ENCODE measurements at places on chromosomes 1 and 21.
A peak's percentile ranks its signal among the peaks of the same experiment; 100 is the strongest.

DNA sequence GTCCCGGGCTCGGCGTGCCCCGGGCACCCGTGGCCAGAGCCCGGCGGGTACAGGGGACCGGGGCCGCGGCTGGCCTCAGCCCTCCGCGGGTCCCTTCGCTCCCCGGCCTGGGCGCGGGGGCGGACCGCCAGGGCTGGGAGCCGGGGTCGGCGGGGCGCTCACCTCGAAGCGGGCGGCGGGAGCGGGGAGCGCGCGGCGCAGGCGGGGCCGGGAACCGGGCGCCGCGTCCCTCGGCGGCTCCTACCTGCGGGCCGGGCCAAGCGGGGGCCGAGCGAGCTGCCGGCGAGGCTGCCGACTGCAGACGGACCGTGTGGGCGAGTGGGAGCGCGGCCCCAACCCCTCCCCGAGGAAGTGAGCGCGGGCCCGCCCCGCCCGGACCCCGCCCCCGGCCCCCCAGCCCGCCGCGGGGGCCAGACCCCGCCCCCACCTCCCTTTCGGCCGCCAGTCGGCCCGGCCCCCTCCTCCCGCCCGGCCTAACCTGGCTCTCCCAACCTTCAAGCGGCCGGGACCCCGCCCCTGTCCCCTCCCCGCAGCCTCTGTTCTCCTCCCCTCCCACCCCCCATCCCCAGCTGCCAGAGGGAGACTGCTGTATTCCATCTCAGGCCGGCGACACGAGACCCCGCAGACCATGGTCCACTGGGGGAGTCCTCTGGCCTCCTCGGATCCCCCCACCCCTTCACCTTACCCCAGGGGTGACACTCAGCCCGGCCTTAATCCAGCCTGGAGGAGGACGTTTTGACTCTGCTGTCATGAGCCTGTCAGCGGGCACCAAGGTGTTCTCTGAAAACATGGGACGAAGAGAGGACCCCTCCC lies at the start of gene FHL3:
Gene FHL3, minus strand, starts transcription at position 320 of the 813 bp plus-strand sequence. CDS start 6,102 bp downstream, outside the sequence.
- DNase-seq = peak; percentile 66

DNA sequence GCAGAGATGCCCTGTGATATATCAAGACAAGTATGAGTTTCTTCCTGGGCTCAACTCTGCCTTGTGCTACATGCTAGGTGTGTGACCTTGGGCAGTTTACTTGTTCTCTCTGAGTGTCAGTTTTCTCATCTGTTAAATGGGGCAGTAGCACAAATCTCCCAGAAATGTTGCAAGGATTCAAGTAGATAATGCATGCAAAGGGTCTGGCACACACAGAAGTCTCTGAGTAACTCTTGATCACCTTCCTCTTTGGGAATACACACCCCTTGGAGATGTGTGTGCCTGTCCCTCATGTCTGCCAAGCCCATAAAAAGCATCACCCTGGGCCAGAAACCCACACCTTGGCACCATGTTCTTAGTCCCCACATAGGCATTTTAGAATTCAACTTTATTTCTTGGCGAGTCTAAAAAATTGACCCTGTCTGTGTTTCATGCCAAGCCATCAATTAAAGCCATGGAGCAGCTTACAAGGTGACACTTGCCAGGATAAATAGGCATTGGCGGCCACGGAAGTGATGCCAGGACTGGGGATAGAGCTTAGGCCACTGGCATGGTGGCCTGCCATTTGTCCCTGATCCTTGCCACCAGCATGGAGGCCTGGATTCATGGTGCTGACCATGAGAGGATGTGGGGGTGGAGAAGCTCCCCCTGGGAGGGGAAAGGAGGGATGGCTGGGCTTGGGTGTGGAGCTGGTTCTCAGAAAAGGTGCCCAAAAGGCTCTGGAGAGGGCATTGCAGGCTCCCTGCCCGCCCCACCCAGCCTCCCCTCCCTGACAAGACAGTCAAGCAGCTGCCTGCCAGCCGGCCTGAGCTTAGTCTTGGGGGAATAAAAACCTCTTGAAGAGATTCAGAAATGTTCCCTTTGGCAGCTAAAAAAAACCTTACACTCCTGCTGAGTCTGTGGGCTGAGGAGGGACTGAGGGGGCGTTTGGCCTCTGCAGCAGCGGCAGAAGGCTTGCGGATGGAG lies 118.0 kb upstream of the IPO9 start:
- DNase-seq = no peak

- DNase-seq = peak; percentile 95
Measured at GRCh38 chr1:154970631-154971340, at the start of gene SHC1. SHC1 (minus strand) TSS chr1:154970747; CDS start chr1:154970526, 221 bp downstream.

DNA sequence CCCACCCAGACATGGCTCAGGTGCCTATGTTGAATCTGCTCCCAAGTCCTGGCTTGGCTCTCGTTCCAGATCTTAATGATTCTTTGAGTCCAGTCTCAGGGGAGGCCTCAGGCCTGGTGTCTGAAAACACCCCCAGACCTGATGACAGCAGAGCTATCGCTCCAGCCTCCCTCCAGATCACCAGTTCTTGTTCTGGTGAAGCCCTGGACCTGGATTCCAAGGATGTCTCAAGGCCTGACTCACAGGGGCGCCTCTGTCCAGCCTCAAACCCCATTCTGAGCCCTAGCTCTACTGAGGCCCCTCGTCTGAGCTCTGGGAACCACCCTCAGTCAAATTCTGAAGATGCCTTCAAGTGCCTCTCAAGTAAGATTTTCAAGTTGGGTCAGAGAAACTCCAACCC lies 11.4 kb downstream of the MROH7 start:
- DNase-seq = no peak

DNA sequence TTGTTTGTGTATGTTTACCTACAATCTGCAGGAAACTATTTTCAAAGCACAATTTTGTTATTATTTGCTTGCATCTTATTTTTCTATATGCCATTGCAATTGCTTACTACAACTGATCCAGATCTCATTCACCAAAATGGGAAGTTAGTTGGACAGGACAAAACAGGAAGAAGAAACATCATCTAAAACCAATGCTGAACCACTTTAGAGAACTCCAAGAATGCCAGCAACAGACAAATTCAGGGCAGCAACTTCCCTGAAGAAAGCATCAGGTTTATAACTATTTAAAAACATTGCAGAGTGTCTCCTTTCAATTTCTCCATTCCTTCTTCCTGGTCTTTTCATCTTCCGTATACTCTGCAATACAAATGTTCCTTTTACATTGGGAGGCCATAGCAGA lies 82.4 kb upstream of the SMYD2 start:
- DNase-seq = no peak

DNA sequence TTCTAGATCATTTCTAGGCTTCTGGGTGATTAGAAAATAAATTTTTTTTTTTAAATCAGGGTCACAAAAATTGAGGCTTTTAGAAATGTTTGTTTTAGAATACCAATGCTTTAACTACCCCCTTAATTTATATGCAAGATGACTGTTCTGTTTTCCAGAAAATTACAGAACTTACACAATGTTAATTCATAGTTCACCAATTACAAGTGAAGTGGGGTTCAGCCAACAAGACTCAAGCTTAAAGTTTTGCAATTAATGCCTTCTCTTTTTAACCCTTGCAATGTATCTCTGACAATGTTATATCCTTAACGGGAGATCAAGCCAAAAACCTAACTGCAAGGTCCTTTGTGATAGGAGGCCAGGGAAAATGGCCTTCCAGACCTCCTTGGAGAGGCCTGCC lies 5.6 kb downstream of the PRELP start:
- DNase-seq = no peak

DNA sequence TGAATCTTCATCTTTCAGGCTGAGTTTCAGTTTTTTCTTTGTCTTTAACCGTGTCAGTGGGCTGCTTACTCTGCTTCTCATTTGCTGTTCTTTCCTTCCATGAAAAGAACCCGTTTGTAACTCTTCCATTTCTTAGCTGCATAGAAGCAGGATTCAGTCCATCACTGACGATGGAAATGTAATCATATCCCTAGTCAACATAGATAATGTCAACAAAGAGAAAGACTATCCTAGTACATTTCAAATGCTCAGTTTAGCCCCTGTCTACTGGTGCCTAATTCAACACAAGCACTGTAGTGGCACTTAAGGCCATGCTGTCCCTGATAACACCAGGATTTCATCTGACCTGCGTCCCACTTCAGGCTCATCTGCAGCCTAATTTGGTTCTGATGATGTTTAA lies 376 bp downstream of the GBP1 start:
- DNase-seq = no peak

GRCh38 chr1:53641481-53642214 lies 97.3 kb downstream of the GLIS1 start:
- no peak for DNase-seq

DNA sequence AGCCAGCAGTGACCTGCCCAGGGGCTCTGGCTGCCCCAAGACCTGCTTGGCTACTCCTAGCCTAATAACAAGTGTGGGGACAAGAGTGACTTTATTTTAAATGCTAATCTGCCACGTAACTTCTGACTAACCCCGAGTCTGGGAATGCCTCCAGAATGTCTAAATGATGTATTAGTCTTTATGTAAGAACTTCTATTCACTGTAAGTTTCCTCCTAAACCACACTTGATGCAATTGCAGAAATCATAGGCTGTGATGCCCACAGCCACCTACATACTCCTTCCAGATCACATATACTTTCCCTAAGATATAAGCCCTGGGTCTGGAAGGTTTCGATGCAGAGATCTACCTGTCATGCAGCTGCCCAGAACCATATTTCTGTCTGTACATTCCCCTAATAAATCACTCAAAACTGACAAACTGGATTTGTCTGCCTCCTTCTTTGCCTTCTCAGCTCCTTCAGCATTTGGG lies 5.9 kb upstream of the VPS45 start:
- no peak for DNase-seq

- DNase-seq = no peak
Measured at GRCh38 chr1:17140279-17140678, 21.0 kb upstream of the PADI2 start.

DNA sequence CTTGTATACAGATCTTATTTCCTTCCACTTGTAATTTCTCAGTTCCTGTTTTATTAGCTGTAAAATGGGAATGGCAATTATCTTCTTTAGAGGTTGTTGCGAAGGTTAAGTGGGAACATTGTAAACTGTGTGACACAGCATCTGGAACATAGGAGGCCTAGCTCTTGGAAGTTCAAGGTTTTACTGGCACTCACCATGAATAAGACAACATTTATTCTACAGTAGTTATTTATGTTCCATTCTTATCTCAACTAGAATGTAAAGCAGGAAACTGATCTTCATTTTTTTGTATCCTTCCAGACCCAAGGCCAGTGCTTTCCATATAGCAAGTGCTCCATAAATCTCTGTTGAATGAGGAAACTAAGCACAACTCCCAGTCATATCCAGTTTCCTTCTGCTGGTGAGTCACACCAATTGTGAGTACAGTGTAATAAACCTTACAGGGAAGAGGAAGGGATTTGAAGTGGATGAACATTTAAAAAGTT lies 1.4 kb downstream of the BCL10 start:
- no peak for DNase-seq

DNA sequence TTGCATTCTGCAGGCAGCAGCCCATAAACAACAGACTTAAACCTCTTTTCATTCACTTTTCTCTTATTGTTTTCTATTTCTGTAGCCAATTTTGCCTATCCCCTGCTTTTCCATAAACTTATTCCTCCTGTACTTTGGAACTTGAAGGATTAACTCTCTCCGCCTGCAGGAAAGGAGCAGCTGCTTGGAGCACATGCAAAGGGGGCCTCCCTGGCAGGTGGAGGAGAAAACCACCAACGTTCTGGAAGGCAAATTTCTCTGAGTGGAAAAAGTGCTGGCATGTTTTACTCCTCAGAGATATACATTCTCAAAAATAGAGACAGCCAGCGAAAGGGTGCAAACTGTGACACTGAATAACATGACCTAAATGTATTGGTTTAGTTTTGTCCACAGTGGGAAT lies 33.6 kb downstream of the RGS21 start:
- DNase-seq = no peak

DNA sequence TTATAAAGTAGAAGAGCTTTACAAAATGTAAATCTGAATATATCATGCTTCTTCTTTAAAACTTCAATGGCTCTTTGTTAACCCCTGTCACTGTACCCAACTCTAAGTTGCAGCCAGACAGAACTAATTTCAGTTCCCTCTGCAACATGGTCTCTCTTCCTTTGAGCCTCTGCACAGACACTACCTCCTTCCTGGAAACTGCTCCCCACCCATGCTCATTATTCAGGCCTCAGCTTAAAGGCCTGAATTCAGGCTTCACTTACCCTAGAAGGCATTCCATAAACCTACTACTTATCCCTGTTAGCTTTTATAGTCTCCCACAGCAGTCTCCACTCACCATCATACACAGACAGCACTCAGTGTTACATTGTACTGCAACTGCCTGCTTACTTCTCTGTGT lies 2.6 kb upstream of the EEIG2 start:
- DNase-seq = no peak

DNA sequence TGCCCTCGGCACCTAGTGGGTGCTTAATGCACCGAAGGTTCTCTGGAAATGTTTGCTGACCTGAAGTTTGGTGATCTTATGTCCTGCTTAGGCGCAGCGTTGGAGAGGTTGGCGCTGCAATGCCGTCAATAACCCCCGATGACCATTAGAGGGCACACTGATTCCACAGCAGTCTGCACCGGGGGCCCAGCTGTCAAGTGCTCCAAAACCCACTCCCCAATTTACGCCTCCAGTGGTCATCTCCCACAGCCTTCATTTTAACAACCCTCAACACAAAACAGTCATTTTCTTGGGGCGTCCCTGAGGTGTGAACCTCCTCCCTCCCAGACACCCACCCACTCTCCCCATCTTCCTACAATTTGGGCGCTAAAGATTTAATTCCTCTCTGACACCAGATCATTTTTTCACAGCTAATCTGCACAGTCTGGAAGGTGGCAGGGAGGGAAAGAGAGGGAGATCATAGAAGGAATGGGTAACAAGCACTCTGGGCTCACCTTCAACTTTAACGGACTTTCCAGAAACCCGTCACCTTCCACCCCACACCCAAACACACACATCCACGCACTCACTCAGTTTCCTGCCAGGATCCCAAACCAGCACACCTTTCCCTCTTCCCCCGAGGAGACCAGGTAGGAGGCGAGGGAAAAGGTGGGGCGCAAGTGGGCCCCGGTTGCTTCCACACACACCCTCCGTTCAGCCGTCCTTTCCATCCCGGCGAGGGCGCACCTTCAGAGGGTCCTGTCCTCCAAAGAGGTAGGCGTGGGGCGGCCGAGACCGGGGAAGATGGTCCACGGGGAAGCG lies 570 bp upstream of the NPR1 start:
- peak; percentile 85 for DNase-seq

DNA sequence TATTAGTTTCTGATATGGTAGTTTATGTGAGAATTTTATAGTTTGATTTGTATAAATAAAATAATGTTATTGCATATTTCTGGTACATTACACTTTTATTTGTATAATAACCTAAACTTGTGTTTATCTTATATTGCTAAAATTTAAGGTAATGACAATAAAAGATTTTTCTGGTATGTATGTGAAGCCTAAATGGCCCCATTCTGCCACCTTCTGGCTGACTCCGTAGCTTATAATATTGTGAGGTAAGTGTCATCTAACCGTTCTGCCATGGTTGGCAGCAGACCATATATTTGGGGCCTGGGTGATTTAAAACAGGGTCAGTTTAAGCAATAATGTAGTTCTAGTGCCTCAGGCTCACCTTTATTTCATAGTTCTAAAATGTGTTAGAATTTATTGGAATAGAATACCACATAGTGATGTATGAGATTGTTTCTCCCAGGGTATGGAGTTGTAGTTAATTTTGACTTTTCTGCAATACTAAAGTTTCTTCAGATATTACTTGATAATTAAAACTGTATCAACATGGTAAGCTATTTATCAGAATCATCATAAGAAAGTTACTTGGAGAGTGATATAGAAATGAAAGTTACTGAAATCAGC lies 21.2 kb upstream of the PRKACB start:
- DNase-seq = peak; percentile 63

GRCh38 chr1:236951672-236952071 lies 52.6 kb downstream of the MT1HL1 start:
- no peak for DNase-seq

Data from eye (tissue), 1 donor.